ENCODE measurements at places on chromosomes 7 and 10.

- peaks cover 19% of the 10 kb centered on the region for H3K27me3 ChIP-seq
- no peak overlapping the region for H3K4me3 ChIP-seq
- H3K27ac ChIP-seq = no peak overlapping the region
- no peaks in the 10 kb centered on the region for H3K36me3 ChIP-seq
- no peak for DNase-seq
Measured at GRCh38 chr7:150949971-150950491, 28.1 kb downstream of the KCNH2 start.

GRCh38 chr7:56019501-56019900 is 31.7 kb downstream of the PSPH start:
- no peak overlapping the region for H3K4me3 ChIP-seq
- H3K27ac ChIP-seq = no peak overlapping the region
- H3K4me1 ChIP-seq = no peaks in the 10 kb centered on the region
- peaks cover 3% of the 10 kb centered on the region for H3K36me3 ChIP-seq

- no peak overlapping the region for H3K27ac ChIP-seq
- DNase-seq = no peak
- no peaks in the 10 kb centered on the region for H3K27me3 ChIP-seq
Measured at GRCh38 chr7:143499246-143499645, 21.6 kb downstream of the TAS2R41 start.

GRCh38 chr7:2873686-2874551 is 29.8 kb upstream of the GNA12 start:
- H3K4me1 ChIP-seq = peaks cover 17% of the 10 kb centered on the region
- peaks cover 2% of the 10 kb centered on the region for H3K36me3 ChIP-seq
- H3K27ac ChIP-seq = peak overlapping the region; percentile 13
- DNase-seq = no peak

- H3K4me1 ChIP-seq = peaks cover 5% of the 10 kb centered on the region
- no peak overlapping the region for H3K4me3 ChIP-seq
- no peak overlapping the region for H3K27ac ChIP-seq
- no peaks in the 10 kb centered on the region for H3K27me3 ChIP-seq
- peaks cover 1% of the 10 kb centered on the region for H3K36me3 ChIP-seq
Measured at GRCh38 chr10:35577926-35578617, 27.1 kb upstream of the GJD4 start.

- no peak for DNase-seq
- H3K27ac ChIP-seq = no peak overlapping the region
- H3K36me3 ChIP-seq = peaks cover 1% of the 10 kb centered on the region
Measured at GRCh38 chr10:68121852-68122251, 12.6 kb downstream of the MYPN start.
